A549 treated with CORT108297 at 1 μM for 4 hours (cell line): ENCODE measurements at places on chromosomes 3 and 15. TPM values are rescaled to one million over a fixed set of nuclear protein-coding genes. Genes with fewer than 3 reads are reported as not detected.

Gene PDE8A
- total RNA-seq: 26.3 to 31.9 TPM (median 30.6 TPM) in 5 replicates

Gene CCDC13
- 0.25 to 0.51 TPM (median 0.49 TPM) in 5 replicates for total RNA-seq

Gene GABRA5
- 83.6 to 131 TPM (median 112 TPM) in 5 replicates for total RNA-seq

Gene HDC
- 0.04 to 0.23 TPM (median 0.10 TPM) in 4 of 5 replicates, not detected in the other for total RNA-seq

Gene CHRNA5
- 32.6 to 37.8 TPM (median 34.6 TPM) in 5 replicates for total RNA-seq

Gene C3orf49
- not detected in 5 replicates for total RNA-seq

Gene ARHGEF26
- 5.6 to 6.7 TPM (median 6.1 TPM) in 5 replicates for total RNA-seq
